ENCODE measurements at places on chromosomes 12 and 14.

GRCh38 chr14:37620856-37621255 is 25.4 kb downstream of the TTC6 start:
- DNase-seq, result no peak

GRCh38 chr12:1978078-1978862 is 26.0 kb downstream of the DCP1B start:
- DNase-seq, result no peak

DNA sequence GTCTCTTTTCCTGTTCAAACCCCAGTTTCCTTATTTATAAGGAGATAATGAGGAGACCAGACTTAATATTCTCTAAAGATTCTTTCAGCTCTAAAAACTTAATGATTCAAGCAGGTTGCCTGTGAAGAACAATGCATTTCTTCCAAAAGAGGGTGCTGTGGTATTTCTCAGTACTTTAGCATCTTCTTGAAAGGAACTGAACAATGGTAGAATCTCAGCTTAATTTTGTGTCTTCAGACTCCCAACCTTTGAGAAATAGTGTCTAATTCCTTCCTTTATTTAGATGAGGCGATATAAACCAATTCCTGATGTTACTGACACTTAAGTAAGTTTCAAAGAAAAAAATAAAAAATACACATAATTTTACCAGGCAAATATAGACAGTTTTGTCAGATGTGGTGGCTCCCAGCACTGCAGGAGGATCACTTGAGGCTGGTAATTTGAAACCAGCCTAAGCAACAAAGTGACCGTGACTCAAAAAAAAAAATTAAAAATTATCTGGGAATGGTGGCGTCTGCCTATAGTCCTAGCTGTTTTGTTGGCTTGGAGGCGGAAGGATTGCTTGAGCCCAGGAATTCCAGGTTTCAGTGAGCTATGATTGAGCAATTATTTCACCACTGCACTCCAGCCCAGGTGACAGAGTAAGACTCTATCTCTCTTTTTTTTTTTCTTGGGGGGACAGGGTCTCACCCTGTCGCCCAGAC is 76.9 kb upstream of the PSMA6 start:
- DNase-seq, result peak; percentile 68

- no peak for DNase-seq
Observed at GRCh38 chr12:30845676-30846075, 80.9 kb upstream of the TSPAN11 start.

DNA sequence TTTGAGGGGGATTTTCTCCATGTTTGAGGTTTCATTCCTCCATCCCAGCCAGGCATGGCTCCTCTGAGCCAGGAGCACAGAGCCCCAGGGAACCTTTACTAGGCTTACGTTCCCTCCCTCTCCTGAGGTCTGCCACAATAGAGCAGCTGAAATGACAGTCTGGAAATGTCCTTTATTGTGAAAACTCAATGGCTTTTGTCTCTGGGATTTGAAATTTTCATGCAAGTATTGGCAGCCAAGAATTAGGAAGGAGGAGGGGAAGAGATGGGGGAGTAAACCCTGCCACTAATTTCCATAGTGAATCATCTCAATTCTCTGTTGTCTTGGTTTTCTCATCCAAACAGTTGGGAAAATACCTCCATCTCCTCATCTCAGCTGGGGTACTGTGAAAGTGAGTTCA is 2.6 kb upstream of the PLEKHG3 start:
- DNase-seq, result no peak

DNA sequence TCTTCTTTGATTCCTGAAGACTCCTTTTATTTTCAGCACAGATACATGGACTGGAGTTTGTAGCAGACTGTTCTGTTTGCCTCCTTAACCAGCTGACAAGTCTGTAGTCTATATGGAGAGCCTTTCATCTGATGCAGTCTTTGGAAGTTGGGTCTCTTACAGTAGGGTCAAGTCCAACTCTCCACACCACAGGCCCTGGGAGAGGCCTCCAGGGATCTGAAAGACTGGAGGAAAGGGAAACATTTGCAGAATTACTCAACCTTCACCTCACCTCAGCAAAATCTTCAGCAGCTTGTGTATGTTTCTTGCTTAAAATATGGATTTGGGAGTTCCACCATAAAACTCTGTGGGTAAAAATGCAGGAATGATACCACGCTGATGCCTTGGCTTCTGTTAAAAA is 188.4 kb downstream of the MSRB3 start:
- no peak for DNase-seq

- peak; percentile 53 for DNase-seq
Observed at GRCh38 chr12:40586823-40587222, 105.4 kb upstream of the CNTN1 start.

GRCh38 chr12:3732901-3733300 is 20.0 kb downstream of the CRACR2A start:
- DNase-seq, result no peak

DNA sequence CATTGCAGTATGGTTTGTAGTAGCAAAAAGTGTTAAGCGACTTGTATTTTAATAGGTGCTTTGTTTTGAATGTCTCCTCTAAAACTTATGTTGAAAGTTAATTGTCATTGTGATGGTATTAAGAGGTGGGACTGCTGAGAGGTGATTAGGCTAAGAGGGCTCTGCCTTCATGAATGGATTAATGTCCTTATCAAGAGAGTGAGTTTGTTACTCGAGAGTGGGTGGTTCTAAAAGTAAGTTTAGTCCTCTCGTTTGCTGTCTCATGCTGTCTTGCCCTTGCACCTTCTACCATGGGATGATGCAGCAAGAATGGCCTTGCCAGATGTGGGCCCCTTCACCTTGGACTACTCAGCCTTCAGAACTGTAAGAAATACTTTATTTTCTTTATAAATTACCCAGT is 17.4 kb downstream of the ZDHHC17 start:
- no peak for DNase-seq

- peak; percentile 93 for DNase-seq
Observed at GRCh38 chr12:10392394-10392930, 2.6 kb upstream of the KLRK1 start.

DNA sequence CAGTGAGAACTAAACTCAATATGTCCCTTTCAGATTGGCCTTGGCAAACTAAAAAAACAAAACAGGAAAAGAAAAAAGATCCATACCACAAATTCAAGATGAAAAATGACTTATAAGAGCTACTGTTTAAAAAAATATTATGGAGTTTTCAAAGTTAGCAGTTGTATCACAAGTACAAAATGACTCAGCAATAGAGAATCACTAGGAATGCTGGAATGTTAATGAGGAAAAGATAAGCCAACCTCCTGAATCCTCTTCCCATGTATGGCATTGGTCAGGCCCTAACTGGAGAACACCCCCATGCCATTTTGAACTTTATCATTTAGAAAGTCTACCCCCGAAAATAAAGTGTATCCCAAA is 62.2 kb downstream of the PPP1R36 start:
- peak; percentile 88 for DNase-seq

DNA sequence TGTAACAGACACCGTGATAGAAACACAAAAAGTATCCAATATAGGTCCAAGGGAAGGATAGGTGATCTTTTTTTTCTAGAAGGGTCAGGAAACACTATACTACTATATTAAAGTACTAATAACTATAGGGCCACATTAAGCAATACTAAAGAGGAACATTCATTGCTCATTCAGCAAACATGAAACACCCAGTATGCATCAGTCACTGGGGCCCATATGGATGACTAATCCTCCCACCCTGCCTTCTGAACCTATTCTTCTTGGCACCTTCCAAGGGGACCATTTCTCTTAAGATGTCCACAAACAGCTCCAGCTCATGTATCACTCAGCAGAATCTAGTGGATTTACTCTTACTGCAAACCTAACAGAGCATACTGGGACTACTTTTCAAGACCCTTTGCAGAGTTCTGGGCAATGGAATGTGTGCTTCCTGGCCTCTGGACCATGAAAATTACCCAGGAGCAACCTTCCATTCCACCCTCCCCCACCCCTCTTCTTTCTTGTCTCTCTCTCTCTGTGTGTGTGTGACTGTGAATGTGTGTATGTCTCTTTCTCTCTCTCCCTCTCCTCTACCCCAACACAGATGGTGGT is 187.9 kb downstream of the EPS8 start:
- peak; percentile 90 for DNase-seq

DNA sequence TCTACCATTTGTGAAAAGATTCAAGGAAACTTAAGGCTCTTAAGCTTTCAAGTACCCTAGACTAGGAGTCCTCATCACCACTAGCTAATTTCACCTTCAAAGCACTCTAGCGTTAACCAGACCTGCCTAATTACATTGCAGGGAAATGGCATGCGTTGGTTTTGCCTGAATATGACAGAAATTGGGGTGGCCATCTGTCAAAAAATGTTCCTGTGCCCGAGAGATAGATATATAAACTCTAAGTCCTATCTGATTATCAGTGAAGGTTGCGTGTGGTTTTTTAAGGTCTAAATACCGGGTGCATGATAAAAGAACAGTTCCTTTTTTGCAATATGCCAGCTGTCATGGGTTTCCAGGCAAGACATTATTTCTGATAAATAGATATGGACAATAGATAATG is 48.3 kb downstream of the SPRING1 start:
- DNase-seq, result no peak

DNA sequence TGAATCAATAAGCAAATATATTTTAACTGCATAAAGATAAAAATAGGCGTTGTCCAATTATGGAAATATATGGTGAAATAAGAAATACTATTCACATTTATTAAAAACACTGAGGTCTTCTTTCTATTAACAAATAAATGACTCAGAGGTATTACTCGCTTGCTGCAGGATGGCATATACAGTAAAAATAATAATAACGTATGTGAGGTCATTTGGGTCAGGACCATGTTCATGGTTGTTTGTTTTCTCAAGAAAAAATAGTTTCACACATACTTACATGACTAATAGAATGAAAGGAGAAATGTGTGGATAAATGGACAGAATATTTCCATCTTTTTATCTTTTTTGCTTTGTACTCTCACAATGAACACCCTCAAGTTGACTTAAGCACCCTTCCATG is 46.5 kb upstream of the RTL1 start:
- peak; percentile 3 for DNase-seq

- DNase-seq, result no peak
Observed at GRCh38 chr14:96117101-96117897, 78.1 kb downstream of the C14orf132 start.

GRCh38 chr12:42935090-42935489 is 345.5 kb upstream of the PRICKLE1 start:
- DNase-seq, result no peak

- DNase-seq, result no peak
Observed at GRCh38 chr14:90388982-90389381, 7.8 kb upstream of the CALM1 start.

GRCh38 chr14:67251573-67252226 is 10.5 kb downstream of the PALS1 start:
- DNase-seq, result no peak

DNA sequence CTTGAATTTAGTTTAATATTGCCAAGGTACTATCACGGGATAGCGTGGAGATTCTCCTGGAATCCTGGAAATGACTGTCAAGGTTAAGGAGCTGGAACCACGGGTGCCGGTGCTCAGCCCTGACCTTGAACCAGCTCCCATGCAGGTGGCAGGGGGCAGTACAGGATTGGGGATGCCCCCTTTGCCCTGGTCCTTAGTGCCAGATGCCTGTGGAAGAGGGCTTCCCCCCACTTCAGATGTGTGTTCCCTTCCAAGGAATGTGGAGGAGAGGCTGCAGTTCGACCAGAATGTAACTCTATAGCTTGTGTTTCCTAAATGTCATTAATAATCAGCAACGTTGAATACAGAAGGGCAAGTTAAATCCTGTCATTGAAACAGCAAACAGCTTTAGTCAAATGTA is 258.9 kb downstream of the VRK1 start:
- DNase-seq, result no peak

GRCh38 chr14:33359288-33359881 is 420.7 kb downstream of the NPAS3 start:
- no peak for DNase-seq

- peak; percentile 72 for DNase-seq
Observed at GRCh38 chr12:27572486-27573255, 48.7 kb downstream of the PPFIBP1 start.

- no peak for DNase-seq
Observed at GRCh38 chr12:9960590-9960989, 10.6 kb upstream of the CLEC12A start.

DNA sequence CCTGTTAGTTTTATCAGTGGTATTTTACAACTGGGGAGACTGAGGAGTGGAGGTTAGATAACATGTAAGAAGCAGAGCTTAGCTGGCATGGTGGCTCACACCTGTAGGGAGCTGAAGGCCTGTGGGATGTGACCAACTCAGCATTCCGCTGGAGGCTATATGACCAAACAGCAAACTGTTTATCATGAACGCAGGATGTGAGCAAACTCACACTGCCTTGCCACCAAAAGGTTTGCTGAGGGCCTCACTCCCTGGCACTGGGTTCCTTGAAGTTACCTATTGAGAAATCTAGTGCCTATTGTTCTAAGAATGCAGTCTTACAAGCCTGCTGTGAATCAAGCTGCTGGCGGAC is 23.4 kb downstream of the JKAMP start:
- no peak for DNase-seq

- DNase-seq, result no peak
Observed at GRCh38 chr12:108861878-108862587, 4.7 kb upstream of the SSH1 start.

GRCh38 chr14:55697414-55697861 is 117.4 kb downstream of the KTN1 start:
- no peak for DNase-seq

DNA sequence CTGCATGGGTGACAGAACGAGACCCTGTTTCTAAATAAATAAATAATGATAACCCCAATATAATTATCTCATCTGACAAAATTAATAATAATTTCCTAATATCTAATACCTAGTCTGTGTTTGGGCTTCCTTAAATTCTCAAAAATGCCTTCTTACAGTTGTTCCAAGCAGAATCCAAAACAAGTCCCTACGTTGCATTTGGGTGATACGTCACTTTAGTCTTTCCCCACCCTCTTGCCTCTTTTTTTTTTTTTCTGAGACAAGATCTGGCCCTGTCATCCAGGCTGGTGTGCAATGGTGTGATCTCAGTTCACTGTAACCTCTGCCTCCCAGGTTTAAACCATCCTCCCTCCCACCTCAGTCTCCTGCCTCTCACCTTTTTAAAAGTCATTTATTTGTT is 26.7 kb downstream of the VEZT start:
- no peak for DNase-seq

DNA sequence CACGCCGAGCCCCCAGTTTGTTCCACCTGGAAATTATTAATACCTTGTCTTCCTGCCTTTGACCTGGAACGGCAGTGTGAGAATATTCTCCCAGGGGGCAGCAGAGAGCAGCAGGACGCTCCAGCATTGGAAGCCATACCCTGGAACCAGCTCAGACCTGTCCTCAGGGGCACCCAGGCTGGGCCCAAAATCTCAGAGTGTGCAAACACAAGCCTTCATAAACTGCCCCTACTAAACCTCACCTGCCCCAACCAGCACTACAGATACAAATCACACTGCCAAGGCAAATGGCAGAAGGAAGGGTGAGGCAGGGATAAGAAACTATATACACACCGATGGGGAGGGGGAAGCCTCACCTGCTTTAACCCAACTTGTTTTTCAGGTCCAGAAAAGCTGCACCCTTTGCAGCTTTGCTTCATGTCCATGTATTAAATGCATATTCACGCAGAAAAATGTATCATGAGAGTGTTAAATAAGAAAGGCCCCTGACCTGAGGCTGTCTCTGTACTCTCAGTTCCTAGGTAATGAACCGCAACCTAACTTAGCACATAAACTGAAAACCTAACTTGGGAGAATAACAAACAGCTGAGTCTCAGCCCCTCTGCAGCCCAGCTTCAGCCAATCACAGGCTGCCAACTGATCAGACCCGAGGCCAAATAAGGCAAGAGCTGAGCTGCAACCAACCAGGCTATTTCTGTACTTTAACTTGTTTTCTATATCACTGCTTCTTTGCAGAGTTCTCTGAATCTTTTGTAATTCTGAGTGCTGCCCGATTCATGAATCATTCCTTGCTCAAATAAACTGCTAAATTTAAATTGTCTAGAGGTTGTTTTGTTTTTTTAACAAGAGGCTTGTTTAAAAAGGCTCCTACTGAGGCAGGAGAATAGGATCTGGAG is 130.1 kb downstream of the SPTSSA start:
- peak; percentile 43 for DNase-seq

All from HCEC 1CT (cell line).